Right ventricle myocardium inferior (tissue), 1 donor: ENCODE measurements at places on chromosomes 3 and 15.

DNA sequence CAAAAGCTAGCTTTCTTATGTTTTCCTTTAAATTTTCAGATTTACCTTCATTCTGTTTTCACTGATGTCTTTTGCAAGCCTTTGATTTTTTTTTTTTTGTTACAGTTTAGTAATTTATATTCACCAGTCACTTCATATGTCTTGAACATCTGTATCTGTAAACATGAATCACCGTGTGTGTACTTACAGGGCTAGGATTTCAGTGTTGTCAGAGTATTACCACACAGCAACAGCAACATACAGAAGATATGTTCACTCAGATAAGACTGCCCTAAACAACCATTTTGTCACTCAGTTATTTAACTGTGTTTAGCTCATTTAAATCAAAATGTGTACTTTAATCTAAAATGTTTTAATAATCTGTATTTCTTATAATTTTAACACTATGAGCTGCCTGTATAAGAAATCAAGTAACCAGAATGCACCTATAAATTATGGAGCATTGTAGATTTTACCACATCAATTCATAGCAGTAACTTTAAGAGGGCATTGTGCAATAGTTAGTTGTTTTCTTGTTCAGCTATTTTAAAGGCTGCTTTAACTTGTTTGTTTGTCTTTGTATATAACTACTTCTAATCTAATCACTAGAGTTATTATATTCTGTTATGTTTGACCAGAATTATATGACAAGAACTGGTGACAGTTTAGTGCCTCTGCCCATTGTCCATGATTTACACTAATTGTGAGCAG, 50.4 kb downstream of the GHSR start:
- DNase-seq, result no peak

- no peak for DNase-seq
Observed at GRCh38 chr3:55468251-55468650, 18.9 kb downstream of the WNT5A start.

- DNase-seq, result no peak
Observed at GRCh38 chr3:156133076-156133475, 12.7 kb downstream of the KCNAB1 start.

- no peak for DNase-seq
Observed at GRCh38 chr15:94780166-94780565, 548.8 kb downstream of the MCTP2 start.

- DNase-seq, result no peak
Observed at GRCh38 chr3:197494366-197495058, 61.3 kb downstream of the BDH1 start.

GRCh38 chr3:142003291-142003690, 126.8 kb downstream of the ATP1B3 start:
- no peak for DNase-seq

DNA sequence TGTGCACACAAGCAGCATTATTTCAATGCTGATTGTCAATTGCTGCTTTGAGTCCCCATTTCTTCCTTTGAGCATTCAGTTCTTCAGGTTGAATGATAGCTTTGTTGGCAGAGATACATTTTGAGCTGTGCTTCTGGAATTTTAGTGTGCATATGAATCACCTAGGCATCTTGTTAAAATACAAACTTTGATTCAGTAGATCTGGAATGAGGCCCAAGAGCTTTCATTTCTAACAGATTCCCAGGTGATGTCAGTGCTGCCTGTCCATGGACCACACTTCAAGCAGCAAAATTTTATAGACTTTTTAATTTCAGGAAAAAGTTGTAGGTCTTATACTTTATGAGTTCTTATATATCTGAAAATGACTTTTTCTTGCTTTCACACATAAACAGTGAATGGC, 131.1 kb downstream of the ADAMTSL3 start:
- DNase-seq, result no peak

GRCh38 chr15:62244762-62245161, 79.7 kb upstream of the C2CD4B start:
- DNase-seq, result no peak

DNA sequence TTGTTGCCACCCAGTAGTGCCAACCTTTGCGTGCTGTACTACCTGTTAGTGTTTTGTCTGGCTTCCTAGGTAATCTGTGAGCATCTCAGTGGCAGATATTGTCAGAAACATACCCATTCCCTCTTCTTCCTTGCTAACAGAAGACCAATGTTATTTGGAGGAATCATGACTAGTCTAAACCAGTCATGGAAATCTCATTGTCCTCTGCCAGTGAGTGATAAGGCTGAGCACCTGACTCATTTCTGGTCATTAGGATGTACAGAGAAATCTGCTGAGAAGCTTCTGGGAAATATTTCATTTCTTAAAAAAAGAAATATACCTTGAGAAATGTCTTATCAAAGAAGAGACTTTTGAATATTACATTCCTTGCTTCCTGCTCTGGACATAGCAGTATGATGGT, 70.1 kb upstream of the CDV3 start:
- no peak for DNase-seq

DNA sequence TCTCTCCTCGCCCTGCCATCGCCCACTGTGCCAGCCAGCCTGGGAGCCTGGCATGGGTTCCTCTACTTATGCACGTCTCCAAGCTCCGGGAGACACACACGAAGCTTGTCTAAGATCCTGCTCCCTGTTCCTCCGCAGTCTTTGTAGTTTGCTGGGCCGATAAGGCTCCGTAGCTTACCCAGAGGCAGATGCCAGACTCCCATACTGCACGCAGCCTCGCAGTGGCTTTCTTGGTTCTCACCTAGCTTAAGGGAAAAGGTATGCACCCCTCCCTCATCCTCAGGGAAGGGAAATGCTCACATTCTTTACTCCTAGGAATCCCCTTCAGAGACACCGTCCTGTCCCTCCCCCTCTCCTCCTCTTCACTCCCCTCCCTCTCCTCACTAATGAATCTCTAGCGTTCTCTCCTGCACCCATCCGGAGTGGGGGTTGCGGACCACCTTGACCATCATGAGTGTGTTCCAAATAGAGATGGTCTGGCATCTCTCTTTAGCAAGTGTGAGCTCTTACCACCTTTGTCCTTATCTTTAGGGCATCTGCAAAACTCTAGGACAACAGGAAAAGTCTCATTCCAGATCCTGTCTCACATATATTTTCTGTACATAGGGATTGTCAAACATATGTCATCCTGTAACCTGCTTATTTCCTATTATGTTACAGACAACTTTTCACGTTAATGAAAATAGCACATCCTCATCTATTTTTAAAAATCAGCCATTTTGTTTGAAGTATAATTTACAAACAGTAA, 56.5 kb downstream of the TMEM266 start:
- no peak for DNase-seq

DNA sequence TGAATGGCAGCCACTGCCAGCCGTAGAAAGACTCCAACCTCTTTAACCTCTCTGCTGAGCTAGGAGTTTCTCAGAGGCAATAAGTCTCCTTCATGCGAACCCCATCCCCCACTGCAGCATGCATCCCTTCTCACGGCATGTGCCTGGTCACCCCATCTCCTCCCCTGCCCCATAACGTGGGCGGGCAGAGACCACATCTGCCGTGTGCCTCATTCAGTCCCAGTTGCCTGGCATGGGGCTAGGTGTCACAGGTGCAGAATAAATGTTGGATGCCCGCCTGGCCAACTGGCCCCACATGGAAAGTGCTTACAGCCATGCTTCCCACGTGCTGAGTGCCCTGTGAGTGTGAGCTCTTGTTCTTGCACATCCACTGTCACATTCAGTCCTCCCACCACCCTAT, 43.5 kb upstream of the NTRK3 start:
- DNase-seq, result no peak

DNA sequence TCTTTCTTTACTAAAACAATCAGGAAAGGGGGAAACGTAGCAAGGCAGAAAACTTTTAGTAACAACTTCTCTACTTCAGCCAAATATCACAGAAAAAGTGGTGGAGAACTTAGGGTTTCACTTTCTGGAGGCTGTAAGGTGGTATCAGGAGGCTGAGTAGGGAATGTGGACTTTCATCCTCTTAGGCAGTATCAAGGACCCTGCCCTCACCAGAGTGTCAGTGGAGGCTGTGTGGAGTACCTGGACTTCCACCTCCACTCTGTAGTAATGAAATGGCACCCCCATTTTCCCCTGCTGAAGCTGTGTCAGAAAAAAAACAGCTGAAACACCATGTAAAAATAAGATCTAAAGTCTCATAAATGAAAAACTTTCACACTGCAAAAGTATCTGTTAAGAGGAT, 11.2 kb upstream of the HHLA2 start:
- DNase-seq, result no peak
